ENCODE measurements at places on chromosomes 6 and 20. TPM values are rescaled to one million over a fixed set of nuclear protein-coding genes. Genes with fewer than 3 reads are reported as not detected.

GRCh38 chr20:17843246-17844132 lies 125.1 kb downstream of the SNX5 start:
- H3K27me3 ChIP-seq: no peaks in the 10 kb centered on the region
- peak overlapping the region; percentile 78 for H3K27ac ChIP-seq
- H3K4me1 ChIP-seq: peaks cover 29% of the 10 kb centered on the region
- H3K36me3 ChIP-seq: no peaks in the 10 kb centered on the region
- DNase-seq: no peak

DUSP15 gene
- 2.5 TPM for total RNA-seq

LTV1 gene
- 23.3 TPM for total RNA-seq

DNA sequence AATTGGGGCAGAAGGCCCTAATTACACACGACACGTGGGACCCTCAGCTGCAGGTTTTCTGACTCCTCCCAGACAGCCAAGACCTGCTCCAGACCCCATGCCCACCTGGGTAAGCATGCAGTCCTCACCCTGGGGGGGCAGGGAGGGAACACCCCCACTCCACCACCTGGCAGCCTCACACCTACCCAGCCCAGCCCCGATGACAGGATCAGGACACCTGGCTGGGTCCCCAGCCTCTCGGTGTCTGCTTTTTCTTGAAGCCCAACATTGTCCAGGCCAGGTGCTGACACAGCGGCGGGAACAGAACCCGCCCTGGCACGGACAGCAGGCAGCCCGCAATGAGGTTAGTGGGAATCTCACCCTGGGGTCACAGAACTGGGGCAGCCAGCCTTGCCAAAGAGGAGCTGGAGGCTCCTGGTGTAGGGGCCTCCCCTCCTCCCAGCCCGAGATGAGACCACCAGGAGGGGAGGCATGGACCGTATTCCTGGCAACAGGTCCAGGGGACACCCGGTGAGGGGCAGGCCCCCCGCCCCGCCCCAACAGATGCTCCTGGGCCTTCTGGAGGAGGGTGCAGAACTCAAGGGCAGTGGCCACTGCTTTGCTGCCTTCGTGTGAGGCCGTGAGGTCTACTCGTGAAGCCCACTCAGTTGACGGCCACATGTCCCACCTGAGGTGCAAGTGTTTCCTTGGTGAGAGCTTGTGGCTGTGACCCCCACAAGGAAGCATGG lies 103.8 kb downstream of the DLL1 start:
- no peak overlapping the region for H3K27ac ChIP-seq
- H3K4me1 ChIP-seq: peaks cover 12% of the 10 kb centered on the region
- H3K4me3 ChIP-seq: no peak overlapping the region
- peak; percentile 83 for DNase-seq

KHDRBS2 gene
- total RNA-seq: 1.7 TPM
